GM23338 (cell line): ENCODE measurements at places on chromosomes 7 and 10. TPM values are rescaled to one million over a fixed set of nuclear protein-coding genes. Genes with fewer than 3 reads are reported as not detected.

The ANKRD30A gene
- polyA plus RNA-seq = not detected in 2 replicates

The GPRIN2 gene
- polyA plus RNA-seq = 2.9 and 3.0 TPM in 2 replicates

The HSPA14 gene
- 46.5 and 48.1 TPM in 2 replicates for polyA plus RNA-seq

The SPDYE9 gene
- polyA plus RNA-seq = 0.78 and 1.1 TPM in 2 replicates
